ENCODE measurements at places on chromosomes 2 and 18.

- DNase-seq = peak; percentile 73
Measured at GRCh38 chr2:181891966-181892798, 652 bp downstream of the ITPRID2 start.

DNA sequence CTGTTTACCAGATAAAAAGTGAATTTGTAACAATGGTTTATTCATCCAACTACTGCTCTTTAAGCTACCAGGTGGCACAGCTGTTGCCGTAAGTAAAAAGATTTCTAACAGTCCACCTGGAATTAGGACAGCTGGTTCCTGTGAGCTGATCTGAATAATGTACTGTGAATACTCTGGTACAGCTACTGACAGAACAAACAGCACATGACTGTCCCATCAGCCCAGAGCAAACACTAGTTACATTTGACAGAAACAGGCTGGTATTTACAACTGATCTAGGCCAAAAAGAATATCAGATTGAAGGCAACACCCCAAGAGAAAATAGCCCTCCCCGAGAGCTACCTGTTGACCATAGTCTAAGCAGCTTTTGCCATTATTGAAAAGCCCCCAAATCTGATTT is 840.4 kb downstream of the CPS1 start:
- peak; percentile 23 for DNase-seq

DNA sequence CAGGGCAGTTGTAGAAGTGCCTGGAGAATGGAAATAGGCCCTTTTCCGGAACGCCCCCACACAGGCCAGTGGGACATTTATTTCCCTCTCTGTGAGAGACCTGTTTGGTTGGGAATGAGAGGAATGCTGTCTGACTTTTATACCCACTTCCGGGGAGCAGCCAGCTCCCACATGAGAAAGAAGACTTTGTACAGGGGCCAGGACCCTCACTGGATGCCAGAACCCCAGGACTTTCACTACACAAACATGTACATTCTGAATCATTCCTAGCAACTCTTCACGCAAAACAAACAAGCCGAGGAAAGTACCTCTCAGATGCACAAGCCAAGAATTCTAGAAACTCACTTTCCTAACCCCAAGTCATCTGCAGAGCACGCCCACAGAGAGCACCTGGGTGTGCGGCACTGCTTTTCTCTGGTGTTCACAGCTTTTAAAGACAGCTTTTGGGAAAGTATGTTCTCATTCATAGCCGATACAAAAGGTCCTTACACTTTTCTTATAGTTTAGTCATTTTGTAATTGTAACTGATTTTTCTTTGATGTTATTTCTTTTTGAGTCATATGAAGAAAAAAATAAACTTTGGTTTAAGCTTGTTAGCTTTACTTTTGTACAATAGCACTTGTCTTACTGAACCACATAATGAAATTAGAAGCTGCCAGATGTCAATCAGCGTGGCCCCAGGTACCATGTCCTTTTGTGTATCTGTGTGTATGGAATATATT is 856.1 kb upstream of the ID2 start:
- no peak for DNase-seq

DNA sequence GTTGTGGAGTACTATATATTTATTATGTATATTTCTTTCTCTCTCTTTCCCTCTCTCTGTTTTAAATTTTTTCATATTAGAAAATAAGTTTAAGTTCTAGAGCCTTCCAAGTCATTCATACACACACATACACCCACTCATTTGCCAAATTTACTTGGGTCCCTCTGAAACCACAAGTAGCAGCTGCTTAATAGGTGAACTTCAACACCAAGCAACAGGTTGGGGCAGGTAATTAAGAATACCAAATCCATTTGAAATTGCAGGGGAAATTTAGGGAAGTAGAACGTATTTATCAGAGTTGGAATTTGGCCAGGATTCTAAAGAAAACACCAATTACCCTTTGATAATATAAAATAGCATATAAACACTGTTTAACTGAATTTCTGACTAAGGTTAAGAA is 75.0 kb upstream of the RBBP8 start:
- no peak for DNase-seq

GRCh38 chr2:109032229-109032820 is 43.3 kb upstream of the EDAR start:
- DNase-seq = no peak

DNA sequence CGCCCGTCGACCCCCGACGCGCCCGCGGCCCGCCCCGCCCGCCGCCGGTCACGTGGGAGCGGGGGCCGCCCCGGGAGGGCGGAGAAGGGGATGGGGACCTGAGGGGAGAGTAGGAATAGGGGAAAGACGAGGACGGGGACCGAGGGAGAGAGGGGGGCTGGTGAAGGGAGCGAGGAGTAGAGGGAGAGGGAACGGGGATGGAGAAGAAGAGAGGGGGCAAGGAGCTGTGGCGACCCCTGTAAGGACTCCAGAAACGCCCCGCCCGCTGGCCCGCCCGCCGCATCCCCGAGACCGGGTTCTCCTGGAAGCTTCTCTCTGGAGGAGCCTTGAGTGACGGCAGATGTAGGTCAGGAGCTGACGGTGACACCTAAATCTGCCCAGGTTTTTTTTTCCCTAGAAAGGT is 615 bp downstream of the ADNP2 start:
- peak; percentile 20 for DNase-seq

- no peak for DNase-seq
Measured at GRCh38 chr2:105708697-105709096, 36.0 kb upstream of the NCK2 start.

GRCh38 chr2:70895249-70895648 is 40.5 kb upstream of the ATP6V1B1 start:
- no peak for DNase-seq

DNA sequence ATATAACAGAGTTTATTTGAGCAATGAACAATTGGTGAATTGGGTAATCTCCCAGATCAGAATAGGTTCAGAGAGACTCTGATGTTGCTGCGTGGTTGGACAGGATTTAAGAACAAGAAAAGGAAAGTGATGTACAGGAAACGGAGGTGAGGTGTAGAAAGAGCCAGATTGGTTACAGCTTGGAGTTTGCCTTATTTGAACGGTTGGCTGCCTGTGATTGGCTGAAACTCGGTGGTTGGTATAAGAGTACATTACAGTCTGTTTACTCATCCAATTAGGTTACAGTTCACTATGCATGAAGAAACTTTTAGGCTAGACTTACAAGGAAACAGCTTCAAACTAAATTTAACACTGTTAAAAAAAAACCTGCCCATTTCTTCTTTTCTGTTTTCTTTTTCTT is 68.0 kb upstream of the CABLES1 start:
- no peak for DNase-seq

GRCh38 chr2:190361572-190361971 is 18.2 kb downstream of the INPP1 start:
- no peak for DNase-seq

GRCh38 chr2:240494194-240494793 is 58.8 kb downstream of the GPC1 start:
- no peak for DNase-seq

- DNase-seq = no peak
Measured at GRCh38 chr2:236546561-236547002, 23.0 kb upstream of the ACKR3 start.

GRCh38 chr18:57518533-57518932 is 68.0 kb downstream of the FECH start:
- DNase-seq = no peak

- DNase-seq = no peak
Measured at GRCh38 chr2:197547163-197547900, 31.5 kb downstream of the MOB4 start.

GRCh38 chr18:45251236-45251635 is 364.0 kb upstream of the SLC14A2 start:
- DNase-seq = no peak

DNA sequence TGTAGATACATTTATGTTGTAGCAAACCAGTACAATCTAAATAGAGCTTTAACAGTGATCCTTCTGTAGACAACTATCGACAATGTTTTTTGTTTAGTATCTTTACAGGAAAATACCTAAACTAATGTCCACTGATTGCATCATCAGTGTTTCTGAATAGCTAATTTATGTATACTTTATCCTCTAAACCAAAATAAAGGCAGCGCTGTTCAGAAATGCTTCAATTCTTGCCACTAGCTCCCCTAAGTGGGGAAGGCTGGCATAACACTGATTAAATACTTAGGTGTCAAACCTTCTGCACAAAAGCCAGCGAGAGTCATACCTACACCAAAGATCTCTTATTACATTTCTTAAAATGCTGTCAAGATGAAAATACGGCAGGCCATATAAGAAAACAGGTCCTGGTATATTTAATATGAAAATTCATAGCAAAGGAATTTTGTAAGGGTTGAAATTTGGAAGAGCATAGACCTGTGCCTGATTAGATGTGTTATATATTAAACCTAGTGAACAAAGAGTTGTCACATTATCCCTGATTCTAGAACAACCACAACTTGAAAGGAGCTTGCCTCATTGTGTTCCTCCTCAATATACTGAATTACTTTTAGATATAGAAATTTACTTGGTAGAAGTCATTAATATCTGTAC is 1693.4 kb upstream of the SLC39A10 start:
- DNase-seq = no peak

DNA sequence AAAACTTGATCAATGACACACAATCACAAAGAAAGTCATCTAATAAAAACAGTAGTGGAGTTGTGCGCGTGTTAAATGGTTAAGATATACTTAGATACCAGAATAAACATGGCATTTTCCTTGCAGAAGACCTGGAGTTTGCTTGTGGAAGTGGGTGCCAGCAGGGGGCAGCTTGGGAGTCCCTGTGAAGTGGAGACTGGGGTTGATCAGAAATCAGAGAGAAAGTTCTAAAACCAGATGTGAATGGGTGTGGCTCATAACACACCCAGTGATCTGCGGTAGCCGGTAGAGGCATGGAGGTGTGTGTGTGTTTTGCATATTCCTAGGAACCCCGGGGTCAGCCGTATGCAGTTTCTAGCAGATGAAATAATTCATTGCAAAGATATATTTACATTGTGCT is 300.1 kb upstream of the TRIB2 start:
- peak; percentile 12 for DNase-seq

- no peak for DNase-seq
Measured at GRCh38 chr2:216320852-216321251, 51.4 kb downstream of the MARCHF4 start.

GRCh38 chr18:28606686-28607085 is 429.8 kb upstream of the CDH2 start:
- DNase-seq = no peak

GRCh38 chr18:8357320-8357719 is 251.9 kb upstream of the RAB12 start:
- no peak for DNase-seq

DNA sequence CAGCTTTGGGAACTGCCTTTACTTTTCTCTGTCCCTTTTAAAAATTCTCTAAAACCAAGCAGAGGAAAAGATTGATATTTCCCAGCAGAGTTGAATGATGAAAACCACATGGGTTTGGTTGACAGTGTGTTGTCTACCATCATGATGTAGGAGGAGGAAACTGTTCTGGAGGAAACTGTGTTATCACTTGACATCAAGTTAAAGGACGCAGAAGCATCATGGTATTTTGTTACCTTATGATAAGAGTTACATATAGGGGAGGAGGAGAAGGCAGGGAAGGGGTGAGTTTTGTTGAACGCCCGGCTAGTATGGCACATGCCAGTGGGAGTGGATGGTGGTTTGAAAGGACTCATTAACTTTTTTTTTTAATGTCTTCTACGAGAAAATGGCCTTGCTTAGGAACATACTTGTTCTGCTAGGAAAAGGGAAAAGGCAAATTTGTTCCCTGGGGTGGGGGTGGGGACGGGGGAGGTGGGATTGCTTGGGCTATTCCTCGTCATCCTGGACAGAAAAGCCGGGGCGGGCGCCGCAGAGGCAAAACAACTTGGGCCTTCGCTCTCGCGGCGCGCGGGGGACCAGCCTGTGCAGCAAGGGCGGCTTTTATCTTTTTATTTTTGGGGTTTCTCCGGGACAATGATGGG is 766 bp downstream of the TMEM17 start:
- DNase-seq = no peak

DNA sequence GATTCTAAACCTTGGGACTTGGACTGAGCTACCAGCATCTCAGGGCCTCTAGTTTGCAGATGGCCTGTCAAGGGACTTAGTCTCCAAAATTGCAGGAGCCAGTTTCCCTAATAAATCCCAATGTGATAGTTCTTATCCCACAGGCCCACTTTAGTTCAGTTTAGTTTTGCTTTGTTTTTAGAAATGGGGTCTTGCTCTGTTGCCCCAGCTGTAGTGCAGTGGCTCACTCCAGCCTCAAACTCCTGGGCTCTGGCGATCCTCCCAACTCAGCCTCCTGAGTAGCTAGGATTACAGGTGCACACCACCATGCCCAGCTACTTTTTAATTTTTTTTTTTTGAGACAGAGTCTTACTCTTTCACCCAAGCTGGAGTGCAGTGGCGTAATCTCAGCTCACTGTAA is 2.6 kb upstream of the SF3B1 start:
- DNase-seq = no peak

GRCh38 chr18:49861659-49862058 is 48.3 kb upstream of the ACAA2 start:
- no peak for DNase-seq

GRCh38 chr2:240734756-240735155 is 43.1 kb downstream of the AQP12A start:
- DNase-seq = no peak
